ENCODE measurements at places on chromosomes 4 and X.

GRCh38 chrX:115058276-115058675 is 40.9 kb upstream of the IL13RA2 start:
- DNase-seq = no peak

GRCh38 chr4:140091305-140091704 is 62.7 kb downstream of the MAML3 start:
- DNase-seq = no peak

- no peak for DNase-seq
Observed at GRCh38 chr4:159178979-159179969, 76.4 kb downstream of the RAPGEF2 start.

GRCh38 chr4:89834486-89835209 is 2.3 kb downstream of the SNCA start:
- DNase-seq = no peak

GRCh38 chr4:22553560-22553959 is 37.7 kb upstream of the ADGRA3 start:
- DNase-seq = no peak

- no peak for DNase-seq
Observed at GRCh38 chr4:142098900-142099545, 462.6 kb downstream of the IL15 start.

GRCh38 chr4:8200302-8200975 is 1.3 kb downstream of the SH3TC1 start:
- DNase-seq = no peak

All from nucleus accumbens (tissue), 56 donors.